Stimulated activated CD8-positive, alpha-beta memory T cell treated with anti-CD3 and anti-CD28 coated beads, Interleukin-15, amount 100 ng/mL, for 24 hours (primary cell): ENCODE measurements at places on chromosomes 11 and 22.

DNA sequence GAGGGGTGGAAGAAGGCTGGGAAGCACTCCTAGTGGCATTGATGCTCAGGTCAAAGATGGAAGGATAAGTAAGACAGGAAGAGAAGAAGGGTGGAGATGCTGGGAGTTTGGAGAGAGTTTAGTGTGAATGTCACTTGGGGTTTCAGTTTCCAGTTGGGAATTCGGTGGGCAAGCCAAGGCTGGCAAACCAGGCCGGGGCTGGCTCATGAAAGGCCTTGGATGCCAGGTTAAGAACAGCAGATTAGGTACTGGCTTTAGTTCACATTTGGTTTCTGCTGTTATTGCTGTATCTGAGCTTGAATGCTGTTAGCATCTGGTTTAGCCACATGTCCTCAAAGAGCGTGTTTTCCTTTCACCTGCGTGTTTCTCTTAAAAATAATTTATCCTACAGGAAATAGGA is 69.6 kb downstream of the BLID start:
- no peak for DNase-seq

GRCh38 chr11:1754376-1755150 is 4.2 kb upstream of the IFITM10 start:
- DNase-seq, result no peak

GRCh38 chr11:130308886-130309285 is 5.8 kb downstream of the ZBTB44 start:
- DNase-seq, result no peak

DNA sequence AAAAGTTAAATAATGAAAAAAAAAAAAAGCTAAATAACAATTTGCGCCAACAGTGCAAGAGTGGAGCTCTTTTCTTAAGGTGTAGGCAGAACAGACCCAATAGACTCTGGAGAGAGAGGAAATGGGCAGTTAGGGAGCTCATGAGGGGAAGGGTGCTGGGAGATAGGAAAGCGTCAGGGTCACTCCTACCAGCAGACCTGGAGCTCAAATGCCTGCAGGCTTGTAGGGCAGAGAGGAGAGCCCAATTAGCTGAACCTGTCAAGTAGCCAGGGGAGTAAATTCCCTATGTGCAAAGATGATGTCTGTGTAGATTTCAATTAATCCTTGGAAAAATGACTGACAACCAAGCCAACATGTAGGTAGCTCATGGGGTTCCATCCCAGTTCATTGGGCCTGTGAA is 73.0 kb downstream of the RAB30 start:
- no peak for DNase-seq

DNA sequence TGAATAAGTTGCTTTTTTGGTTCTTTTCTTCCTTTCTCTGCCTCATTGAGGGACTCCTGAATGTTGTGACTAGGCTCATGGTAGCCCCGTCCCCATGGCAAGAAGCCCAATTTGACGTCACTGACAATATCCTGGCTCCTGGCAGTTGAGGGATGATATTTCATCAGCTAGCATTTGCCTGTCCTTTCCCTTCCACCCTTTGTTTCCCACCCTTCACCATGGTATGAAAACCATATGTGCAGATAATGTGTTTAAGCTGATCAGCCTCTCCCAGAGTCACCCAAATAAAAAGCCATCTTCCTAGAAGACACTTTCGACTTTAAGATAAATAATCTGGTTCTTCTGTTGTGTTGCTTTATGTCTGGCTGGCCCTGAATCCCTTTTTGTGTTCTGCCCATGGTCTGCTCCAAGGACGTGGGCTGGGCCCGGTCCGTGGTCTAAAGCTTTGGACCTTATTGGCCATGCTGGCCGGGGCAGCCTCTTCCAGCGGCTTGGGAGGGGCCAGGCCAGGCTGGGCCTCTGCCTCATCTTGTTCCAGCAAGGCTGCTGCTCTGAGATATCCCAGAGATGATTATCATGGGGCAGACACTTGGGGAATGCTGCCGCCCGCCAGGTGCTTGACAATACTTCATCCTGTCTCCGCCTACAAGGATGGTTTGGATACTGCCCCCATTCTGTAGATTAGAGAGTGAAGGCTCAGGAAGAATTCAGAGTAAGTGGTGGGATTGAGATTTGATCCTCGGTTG is 5.1 kb downstream of the TSPAN18 start:
- no peak for DNase-seq

- DNase-seq, result no peak
Measured at GRCh38 chr11:93907901-93908300, 57.5 kb upstream of the VSTM5 start.

DNA sequence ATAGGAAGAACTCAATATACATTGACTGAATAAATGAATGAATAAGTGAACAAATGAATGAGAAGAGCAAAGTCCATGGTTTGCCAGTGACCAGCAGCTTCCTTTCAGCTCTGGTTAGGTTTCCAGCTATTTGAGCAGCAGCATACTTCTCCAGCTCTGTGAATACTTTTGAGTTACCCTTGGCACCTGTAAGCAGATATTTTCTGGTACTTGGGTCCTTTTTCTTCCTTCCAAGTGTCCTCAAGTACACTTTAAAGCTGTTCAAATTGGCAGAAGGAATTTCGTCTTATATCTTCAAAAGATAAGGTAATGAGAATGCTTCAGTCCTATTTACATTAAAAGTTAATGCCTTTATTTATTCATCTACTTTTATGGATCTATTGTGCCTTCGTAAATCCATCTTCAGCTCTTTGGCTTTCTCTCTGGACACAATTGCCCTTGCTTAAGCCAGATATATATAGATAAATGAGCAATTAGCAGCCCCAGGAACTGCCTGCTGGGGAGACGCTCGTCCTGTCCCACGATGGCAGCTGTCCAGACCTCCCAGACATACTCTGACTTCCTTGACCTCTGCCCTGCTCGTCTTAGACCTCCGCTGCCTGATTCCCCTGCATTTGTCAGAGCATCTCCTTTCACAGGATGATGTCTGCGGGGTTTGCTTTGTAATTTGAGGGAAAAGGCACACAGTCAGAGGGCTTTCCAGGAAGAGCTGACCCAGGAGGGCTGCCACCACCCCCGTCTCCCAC is 926.3 kb downstream of the OPCML start:
- DNase-seq, result no peak

GRCh38 chr11:59289356-59290181 is 69.1 kb upstream of the OR5AN1 start:
- DNase-seq, result no peak

GRCh38 chr22:17601031-17601430 is 27.5 kb downstream of the ATP6V1E1 start:
- no peak for DNase-seq

- no peak for DNase-seq
Measured at GRCh38 chr11:130828741-130829140, 87.5 kb downstream of the SNX19 start.

DNA sequence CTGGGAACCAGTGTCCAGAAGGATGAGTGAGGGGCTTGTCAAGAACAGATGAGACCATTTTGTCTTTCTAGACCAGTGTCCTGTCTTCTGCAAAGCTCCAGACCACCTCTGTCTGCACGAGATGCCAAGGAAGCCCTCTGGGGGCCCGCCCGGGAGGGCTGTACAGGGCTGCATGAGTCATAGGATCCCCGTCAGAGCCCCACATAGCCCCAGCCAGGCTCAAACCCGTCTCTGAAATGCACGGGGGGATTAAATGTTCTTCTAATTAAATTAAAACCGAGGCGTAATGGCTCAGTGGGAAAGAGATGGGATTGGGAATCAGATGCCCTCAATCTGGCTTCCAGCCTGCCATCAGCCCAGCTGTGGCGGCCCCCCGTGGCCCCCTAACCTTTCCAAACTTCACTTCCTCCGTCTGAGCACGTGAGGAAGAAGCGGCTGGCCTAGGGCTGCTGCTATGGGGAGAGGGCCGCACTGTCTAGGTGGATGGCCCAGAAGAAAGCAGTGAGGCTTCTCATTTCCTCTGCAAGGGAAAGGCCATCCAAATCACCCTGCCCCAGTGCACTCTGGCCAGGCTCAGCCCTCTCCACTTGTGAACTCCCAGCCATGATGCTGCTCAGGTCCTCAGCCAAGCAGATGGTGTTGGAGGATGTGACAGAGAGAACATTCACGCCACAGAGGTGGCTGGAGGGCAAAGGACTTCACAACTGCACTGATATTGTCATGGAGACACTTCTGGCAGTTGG is 32.8 kb downstream of the KCNQ1OT1 start:
- no peak for DNase-seq

- no peak for DNase-seq
Measured at GRCh38 chr11:8811571-8811970, 99.4 kb upstream of the AKIP1 start.

- no peak for DNase-seq
Measured at GRCh38 chr22:44909241-44909640, 100.6 kb downstream of the PHF21B start.

DNA sequence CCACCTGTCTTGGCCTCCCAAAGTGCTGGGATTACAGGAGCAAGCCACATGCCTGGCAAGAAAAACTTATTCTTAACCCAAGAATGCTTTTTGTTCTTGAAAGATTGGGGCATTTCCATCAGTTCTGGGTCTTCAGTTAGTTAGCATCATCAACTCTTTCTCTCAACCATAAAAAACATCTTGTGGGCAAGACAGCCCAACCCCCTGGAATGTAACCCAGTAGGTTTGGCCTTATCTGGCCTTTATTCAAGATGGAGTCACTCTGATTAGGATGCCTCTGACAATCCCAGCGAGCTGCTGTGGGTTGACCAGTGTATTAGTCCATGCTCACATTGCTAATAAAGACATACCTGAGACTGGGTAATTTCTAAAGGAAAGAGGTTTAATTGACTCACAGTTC is 9.2 kb upstream of the TPCN2 start:
- DNase-seq, result no peak

DNA sequence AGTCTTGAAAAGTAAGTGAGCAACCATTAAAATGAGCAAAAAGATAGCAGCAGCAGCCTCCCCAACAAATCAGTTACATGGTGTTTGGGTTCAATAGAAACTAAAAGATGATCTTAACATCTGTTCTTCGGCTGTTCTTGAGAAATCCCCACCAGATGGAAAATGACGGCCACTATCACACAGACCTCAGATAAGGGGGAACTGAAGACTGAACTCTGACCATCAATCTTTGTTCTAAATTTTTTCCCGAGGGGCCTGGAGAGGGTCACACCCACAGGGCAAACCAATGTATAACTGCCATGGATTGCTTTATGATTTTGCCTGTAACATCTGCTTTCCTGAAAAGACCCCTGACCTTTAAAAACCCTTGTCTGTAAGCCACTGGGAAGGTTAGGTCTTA is 624.8 kb upstream of the KIRREL3 start:
- DNase-seq, result no peak

DNA sequence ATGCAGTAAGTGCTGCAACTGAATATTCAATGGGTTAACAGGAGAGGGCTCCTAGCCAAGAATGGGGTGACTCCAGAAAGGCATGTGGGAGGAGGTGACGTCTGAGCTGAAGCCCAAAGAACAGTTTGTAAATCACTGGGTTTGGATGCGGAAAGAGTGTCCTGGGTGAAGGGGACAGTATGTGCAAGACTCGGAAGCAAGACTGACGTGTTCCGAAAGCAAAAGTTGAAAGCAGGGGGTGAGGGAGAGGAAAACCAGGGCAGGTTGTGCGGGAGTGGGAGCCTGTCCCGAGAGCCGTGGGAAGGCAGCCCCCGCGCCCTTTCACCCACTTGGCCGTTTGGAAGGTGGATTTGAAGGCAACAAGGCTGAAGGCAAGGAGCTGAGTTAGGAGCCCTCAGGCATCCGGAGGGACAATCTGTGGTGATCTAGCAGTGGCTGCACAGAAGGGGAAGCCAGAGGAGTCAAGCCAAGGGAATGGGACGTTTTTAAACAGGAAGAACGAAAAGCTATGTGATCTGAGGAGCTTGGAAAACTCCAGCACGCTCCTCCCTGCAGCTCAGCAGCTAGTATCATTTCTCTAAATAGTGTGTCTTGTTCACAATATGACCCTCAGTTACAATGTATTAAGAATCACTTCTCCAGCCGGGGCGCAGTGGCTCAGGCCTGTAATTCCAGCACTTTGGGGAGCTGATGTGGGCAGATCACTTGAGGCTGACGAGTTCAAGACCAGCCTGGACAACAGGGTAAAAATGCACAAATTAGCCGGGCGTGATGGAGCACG is 7.7 kb downstream of the SLC25A18 start:
- DNase-seq, result no peak

GRCh38 chr11:117909611-117910382 is 19.4 kb downstream of the TMPRSS13 start:
- no peak for DNase-seq

DNA sequence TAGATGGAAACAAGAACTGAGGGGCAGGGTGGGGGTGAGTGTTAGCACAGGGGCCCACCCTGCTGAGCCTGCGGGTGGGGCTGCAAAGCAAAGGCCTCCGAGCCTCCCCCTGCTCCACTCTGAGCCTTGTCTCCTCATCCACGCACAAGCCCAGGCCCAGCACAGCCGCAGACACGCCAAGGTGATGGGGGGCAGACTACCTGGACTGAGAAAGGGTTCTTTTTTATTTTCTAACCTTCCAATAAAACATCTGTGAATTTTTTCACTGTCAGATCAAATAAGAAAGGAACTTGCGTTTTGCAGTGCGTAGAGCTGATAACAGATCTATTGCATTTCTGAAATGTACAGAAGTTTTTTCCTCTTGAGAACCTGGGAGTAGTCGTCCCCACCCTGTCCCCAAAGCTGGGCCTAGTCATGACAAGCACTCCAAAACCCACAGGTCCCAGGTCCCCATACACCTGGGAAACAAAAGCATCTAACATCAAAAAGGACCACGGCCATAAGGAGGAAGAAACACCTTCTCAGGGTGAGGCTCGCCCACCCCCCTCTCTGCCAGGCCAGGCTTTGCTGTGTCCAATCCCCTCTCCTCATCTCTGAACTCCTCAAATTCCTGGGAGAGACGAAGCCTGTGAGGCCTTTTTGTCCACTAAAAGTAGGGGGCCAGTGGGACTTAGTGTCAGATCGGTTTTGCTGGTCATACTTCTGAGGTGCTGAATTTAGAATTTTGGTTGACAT is 22.7 kb upstream of the CD5 start:
- no peak for DNase-seq

DNA sequence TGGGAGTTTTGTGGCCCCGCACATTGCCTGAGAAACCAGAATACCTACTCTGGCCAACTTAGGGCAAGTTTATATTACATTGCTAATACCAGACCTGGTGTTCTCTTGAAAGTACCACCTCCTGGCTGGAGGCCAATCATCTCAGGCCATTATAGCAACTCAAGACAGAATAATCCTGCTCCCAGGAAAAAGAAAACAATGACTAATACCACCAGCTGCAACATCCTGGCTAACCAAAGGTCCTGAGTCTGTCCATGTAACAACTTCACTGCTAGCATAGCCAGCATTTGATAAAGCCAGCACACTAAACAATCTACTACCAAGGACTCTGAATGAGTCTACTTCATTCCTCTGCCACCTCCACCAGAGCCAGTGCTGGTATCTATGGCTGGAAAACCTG is 1298.7 kb upstream of the CNTN5 start:
- DNase-seq, result no peak

- DNase-seq, result no peak
Measured at GRCh38 chr22:34973926-34974325, 92.0 kb upstream of the ISX start.
